Islet precursor cell (in vitro differentiated cells): ENCODE measurements at places on chromosomes 2 and 18.

DNA sequence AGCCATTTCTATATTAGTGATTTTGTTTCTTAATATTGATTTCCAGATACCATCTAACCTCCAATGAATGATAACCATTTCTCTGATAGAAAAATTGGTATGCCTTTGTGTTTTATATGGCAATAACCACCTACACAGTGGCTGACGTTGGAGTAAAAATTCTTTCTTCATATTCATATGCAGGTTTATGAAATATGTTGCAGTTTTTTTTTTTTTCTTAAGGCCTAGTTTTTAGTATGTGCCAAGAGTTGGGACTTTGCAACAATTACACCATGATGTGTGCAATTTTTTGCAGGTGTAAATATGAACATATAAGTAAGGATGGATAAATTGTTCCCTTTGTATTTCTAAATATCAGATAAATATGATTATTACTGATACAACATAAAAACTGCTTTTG, 163.2 kb upstream of the MYO3B start:
- DNase-seq: no peak

GRCh38 chr2:176133389-176133788, 3.9 kb downstream of the HOXD8 start:
- no peak for DNase-seq

DNA sequence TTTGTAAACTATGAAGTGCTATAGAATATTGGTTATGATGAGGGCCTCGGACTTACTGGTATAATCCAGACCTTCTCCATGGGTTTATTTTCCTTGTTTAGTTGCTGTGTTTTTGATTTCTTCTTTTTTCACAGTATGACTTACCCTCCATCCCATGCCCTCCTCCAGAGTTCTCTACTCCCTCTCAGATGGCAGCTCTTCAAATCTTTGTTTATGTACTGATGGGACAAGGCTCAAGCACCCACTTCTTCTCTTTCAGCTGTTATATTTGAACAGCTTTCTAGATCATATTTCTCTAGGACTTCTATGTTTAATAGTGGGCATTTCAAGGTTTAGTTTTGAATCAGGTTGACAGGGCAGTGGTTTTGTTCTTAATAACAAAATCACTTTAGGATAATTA, 43.9 kb downstream of the CLIP4 start:
- no peak for DNase-seq

DNA sequence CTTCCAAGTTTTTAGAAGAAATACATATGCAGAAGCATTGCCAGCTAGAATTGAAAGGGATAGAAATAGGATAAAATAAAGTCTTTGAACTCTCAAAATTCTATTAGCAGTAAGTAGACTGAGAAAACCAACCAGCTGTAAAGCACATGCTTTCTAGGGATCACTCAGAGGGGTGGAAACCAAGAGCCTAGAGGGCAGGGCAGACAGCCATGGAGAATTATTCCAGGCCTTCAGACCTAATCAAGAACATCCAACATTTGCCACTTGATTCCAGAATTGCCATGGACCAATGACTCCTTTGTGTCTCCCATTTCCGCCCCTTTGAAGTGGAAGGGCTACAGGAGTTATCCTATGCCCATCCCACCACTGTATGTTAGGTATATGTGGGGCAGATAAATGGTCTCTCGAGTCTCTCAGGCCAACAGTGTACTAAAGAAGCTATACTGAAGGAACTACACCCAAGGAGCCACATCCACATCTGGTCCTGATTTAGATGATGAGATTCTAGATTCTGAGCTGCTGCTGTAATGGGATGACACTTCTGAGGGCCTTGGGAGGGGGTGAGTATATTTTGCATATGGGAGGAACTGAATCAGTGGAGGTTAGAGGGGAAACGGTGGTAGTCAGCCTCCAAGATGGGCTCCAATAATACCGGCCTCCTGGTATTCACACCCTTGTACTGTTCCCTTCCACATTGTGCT, 4.0 kb downstream of the FARSB start:
- no peak for DNase-seq

DNA sequence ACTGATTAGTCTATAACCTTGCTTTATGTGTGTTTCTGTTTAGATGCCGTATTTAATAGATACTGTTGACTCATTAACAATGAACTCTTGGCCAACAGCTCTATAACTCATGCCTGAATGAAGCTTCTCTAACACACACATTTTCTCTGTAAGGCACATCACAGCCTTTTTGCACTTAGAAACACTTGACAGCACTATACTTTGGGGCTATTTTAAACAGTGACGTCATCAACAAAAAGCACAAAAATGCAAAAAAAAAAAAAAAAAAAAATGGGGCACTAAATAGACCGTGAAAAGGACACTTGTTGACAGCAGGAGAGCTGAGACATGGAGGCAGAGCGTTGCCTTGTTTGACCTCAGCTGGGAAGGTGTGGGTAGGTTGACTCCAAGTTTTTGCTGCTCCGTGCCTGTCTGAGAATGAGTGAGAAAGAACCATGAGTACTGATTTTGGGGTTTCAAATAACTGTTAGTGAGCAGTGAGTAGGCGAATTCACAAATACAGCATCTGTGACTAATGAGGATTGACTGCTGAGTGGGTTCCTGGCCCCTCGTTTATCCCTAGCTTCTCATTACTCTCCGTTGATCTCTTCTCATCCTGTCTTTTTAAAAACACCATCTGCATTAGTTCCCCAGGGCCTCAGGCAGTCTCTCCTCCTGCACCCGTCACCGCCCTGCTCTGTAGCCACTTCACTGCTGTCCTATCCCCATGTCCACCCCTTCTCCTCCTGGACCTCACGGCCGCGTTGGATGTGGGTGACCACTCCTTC, 24.4 kb downstream of the SPP2 start:
- no peak for DNase-seq

DNA sequence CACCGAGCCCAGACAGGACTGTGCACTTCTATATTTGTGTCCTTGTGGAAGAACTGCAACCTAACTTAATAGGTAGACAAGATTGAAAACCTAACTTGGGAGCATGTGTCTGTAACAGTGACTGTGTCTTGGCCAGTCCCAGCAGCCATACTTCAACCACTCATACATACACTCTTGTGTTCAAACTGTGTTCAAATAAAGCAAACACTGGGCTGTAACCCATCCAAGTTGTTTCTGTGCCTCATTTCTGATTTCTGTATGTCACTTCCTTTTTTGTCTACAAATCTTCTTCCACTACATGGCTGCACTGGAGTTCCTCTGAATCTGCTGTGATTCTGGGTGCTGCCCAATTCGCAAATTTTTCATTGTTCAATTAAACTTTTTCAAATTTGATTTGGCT, 31.0 kb downstream of the MSGN1 start:
- DNase-seq: no peak
